ENCODE measurements at places on chromosomes 2 and 18.

DNA sequence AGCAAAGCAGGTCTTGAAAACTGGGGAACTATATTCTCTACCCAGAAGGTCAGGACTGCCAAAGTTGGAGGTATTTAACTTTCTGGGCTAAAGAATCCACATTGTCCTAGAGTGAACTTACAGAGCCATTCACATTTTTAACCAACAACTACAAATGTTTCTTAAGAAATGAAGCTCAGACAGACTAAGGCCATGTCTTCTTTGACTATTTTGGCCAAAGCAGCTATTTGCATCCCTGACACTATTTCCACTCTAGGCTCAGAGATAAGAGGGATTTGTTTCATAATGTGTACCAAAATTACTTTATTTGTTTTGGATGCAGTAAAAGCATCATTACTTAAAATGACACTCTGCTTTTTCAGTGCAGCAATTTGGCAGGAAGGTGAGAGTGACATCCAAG is 18.1 kb downstream of the PID1 start:
- no peak for DNase-seq

GRCh38 chr18:76979906-76980305 is 152.7 kb downstream of the MBP start:
- DNase-seq, result no peak

- DNase-seq, result no peak
Observed at GRCh38 chr18:23897291-23897690, 117.3 kb upstream of the TTC39C start.

DNA sequence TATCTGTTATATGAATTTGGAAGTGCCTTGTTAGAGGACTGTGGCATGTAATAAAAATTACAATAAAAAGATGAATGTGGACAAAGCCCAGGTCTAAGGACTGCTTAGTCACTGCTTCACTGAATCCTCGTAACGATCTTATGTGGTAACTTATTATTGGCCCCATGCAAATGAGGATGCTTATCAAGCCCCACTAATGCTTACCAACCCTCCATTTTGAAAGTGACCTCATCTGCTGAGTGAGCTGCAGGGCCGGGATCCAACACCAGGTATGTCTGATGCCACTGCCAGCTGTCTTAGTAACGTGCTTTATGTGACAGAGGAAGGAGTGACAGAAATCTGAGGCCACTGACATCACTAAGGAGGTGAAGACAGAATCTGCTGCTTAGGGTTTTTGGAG is 65.3 kb upstream of the CCDC85A start:
- no peak for DNase-seq

GRCh38 chr18:10145546-10145945 is 231.7 kb downstream of the VAPA start:
- no peak for DNase-seq

GRCh38 chr2:144520756-144521487 is 1.0 kb upstream of the ZEB2 start:
- no peak for DNase-seq

DNA sequence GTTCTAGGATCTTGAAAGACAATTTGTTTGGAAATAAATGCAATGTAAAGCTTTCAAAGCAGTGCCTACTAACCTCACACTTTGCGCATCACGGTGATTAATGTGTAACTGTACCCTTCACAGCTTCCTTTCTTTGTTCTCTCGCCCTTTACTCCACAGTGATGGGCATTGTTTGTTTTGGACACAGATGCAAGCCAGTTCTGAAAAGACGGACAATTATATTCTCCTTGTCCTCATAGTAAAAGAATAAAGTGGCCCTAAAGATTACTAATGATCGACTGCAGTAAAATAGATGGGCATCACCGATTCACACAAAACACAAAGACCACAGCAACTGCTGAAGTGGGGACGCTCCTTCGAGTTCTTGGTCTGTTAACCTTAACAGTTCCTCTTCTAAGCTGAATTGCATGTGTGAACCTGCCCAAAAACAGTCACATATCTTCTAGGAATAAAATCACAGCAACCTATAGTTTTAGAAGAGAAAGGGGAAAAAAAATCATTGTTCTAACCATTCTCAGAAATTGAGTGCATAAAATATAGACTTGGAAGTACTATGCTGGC is 7.7 kb downstream of the L3MBTL4 start:
- DNase-seq, result peak; percentile 30

DNA sequence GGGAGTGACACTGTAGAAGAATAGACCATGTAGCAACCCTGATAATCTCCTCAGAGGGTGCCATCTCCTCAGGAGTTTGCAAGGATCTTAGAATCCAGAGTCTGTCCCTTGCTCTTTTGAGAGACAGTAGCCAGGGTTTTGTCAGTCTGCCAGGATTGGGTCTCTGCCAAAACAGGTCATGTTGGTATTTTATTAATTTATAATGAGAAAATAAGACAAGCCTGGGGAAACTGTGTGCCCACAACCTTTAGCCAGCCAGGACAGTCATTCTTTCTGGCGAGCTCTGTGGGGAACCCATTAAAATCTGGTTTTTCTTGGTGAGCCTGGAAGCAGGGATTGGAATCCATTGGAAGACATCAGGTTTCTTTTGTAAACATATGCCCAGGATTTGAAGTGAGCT is 78.6 kb downstream of the PTPRM start:
- DNase-seq, result no peak

DNA sequence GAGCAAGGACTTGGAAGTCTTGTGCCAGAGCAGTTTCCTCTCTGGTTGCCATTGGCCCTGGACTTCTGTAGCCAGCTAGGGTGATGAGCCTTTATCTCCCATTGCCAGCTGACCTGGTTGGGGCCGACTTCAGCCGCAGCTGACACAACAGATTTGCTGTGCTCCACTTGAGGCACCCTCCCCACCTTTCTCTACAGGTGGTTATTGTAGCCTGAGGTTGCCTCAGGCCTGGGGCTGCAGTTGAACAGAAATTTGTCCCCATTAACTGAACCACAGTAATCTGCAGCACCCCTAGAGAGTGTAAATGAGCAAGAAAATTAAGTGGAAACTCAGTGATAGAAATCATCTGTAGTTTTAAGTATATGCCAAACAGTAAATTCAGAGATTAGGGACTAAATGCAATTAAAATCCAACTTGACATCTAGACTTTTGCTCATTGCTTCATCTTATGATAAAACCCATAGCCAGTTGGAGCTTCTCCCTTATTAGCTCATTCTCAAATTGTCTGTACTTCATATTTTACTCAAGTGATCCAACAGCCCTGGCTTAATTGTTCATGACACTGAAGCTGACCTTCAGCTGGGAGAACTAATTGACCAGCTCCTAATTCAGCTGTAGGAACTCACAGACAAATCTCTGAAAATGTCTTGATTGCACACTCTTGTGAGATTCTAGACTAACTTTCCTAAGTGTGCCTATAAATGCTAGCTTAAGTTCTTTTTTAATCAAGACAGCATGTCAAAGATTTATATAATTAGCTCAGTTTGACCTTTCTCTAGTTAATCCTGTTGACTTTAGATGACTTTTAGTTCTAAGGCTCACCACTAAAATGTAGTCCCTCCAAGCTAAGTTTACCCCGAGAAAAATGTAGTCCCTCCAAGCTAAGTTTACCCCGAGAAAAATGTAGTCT is 48.9 kb downstream of the COPS8 start:
- no peak for DNase-seq

DNA sequence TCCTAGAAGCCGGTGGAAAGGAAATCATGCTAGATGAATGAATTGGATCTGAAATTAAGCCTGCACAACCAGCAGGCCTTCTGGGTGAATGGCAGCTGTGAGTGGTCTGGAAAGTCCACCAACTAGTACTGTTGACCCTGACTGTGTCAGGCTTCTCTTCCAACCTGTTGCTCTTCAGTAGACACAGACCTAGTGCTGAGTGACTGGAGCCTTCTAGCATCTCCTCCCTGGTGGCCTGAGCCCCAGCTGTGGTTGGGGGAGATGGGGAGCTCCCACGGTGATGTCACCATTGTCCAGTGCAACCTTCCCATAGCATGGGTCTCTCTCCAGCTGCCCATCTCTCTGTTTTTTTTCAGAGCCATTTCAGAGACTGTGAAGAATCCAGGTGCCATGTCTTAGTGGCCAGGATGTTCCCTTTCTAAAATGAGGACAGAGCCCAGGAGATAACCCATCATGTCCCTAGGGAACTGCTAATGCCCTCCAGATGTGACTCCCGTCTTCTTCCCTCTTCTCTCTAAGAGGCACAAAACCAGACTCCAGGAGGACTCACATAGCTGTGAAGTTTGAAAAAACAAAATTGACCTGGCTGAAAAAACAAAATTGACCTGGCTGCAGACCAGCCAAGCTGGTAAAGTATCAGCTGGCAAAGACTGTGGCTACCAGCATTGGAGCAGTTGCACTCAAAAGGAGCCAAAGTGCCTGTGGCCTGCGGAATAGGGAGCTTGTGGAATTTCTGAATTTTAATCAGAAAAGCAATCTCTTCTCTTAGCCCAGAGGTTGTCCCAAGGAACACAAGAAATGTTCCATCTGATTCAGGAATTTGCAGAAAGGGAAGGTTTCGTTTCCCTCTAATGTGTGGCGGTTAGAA is 67.4 kb upstream of the RPL31 start:
- DNase-seq, result no peak

GRCh38 chr2:199485732-199486335 is 28.1 kb upstream of the SATB2 start:
- no peak for DNase-seq

- DNase-seq, result no peak
Observed at GRCh38 chr2:164015328-164016123, 279.7 kb upstream of the FIGN start.

GRCh38 chr2:98177986-98178385 is 91.0 kb downstream of the VWA3B start:
- no peak for DNase-seq

DNA sequence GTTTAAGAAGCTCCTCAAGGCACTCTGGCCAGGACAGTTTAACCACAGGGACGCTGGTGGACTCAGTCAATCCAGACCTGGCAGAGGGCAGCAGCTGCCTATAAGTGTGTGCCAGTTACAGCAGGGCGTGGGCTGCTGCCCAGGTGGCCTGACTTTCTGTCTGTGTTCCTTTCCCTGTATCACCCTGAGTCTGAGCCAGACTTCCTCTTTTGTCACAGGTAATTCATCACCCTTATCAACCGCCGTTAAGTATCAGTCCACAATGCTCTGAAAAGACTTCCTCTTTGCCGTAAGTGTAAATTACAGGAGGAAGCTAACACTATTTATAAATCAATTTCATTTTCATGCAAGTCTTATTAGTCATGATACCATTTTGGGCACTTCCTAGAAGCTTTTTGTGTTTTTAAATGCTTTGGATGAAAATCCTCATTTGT is 7.0 kb downstream of the LPIN1 start:
- peak; percentile 84 for DNase-seq

GRCh38 chr2:218089259-218089658 is 20.2 kb downstream of the RUFY4 start:
- DNase-seq, result no peak

DNA sequence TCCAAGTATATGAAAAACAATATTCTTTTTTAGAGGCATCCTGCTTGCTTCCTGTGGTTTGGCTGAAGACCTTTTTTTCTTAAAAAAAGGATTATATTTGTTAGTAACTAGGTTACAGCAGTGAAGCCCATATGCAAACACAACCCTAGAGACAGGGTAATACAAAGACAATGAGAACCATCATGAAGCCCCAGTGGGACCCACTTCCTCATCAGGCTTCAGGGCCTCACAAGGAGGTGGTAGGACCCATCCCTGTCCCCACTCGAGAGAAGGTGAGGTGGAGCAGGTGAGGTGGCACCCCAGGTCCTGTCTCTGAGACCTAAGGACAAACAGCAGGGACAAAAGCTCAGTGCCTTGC is 80.3 kb downstream of the EDAR start:
- no peak for DNase-seq

- no peak for DNase-seq
Observed at GRCh38 chr2:20594048-20594750, 56.7 kb downstream of the HS1BP3 start.

GRCh38 chr2:129923265-129924091 is 56.0 kb upstream of the RAB6C start:
- peak; percentile 47 for DNase-seq

DNA sequence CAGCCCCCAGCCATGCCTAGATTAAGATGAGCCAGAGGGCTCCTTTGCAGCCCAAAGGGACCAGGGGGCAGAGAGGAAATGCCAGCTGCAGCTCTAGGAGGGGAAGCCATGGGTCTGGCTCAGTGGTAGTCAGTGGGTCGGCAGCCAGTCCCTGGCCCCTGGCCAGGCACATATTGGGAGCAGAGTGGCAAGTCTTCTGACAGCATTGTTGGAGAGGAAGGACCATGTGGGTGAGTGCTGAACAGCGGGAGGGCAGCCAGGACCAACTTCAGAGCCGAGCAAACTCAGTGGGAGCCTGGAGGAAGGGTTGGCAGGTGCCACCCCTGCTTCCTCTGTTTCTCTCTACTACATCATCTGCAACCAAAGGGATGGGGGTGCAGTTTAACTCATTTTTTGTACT is 140.5 kb upstream of the PELI1 start:
- DNase-seq, result no peak

- DNase-seq, result no peak
Observed at GRCh38 chr2:227862741-227863588, 8.5 kb upstream of the DAW1 start.

- no peak for DNase-seq
Observed at GRCh38 chr2:171595896-171596295, 73.6 kb downstream of the CYBRD1 start.

- no peak for DNase-seq
Observed at GRCh38 chr2:23698721-23699579, 228.0 kb downstream of the ATAD2B start.

- no peak for DNase-seq
Observed at GRCh38 chr2:113212245-113213060, 38.7 kb downstream of the PSD4 start.

- DNase-seq, result no peak
Observed at GRCh38 chr2:217695033-217695520, 307.7 kb downstream of the TNS1 start.

DNA sequence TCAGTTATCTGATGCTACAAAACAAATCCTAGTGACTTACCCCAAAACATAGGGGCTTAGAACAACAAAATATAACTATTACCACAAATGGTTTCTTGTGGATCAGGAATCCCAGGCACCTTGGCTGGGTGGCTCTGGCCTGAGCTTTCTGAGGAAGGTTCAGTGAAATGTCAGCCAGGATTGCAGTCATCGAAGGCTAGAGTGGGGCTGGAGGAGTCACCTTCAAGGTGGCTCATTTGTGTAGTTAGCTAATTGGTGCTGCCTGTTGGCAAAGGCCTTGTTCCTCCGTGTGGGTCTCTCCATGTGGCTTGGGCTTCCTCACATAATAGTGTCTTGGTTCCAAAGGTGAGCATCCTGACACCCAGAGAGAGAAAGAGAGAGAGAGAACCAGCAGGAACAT is 57.4 kb downstream of the COPS8 start:
- DNase-seq, result no peak

Data from NCI-H510A (cell line).